SK-MEL-5 (cell line): ENCODE measurements at places on chromosomes 12 and 14.

DNA sequence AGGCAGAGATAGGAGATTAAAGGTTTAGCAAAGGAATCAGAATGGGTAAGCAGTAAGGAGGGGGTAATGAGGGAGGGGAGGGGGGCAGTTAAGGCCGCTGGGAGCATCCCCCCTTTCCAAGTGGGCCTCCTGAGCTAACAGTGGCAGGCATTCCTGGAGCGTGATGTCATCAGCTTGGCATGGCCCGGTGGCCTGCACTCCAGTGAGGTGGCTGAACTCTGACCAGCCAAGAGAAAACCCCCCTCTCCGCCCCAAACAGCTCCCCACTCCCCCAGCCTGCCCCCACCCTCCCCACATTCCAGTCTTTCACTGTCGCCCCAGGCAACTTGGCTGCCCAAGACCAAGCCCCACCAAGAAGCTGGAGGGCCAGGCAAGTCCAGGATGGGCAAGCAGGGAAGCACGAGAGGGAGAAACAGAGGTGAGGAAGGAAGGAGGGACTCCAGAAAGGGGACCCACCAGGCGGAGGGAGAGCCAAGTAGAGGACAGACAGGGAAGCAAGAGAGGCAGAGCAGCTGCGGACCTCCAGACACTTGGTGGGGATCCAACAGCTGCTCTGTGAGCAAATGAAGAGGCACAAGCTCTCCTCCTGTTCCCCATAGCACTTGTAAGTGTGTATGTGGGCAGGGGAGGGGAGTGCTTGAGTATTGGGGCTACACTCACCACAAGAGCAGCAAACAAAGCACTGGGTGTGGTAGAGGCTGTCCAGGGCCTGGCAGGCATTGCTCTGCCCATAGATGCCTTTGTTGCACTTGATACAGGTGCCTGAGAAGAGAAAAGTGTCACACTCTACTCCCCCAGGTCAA lies 4.5 kb downstream of the AJUBA start:
- DNase-seq: no peak

DNA sequence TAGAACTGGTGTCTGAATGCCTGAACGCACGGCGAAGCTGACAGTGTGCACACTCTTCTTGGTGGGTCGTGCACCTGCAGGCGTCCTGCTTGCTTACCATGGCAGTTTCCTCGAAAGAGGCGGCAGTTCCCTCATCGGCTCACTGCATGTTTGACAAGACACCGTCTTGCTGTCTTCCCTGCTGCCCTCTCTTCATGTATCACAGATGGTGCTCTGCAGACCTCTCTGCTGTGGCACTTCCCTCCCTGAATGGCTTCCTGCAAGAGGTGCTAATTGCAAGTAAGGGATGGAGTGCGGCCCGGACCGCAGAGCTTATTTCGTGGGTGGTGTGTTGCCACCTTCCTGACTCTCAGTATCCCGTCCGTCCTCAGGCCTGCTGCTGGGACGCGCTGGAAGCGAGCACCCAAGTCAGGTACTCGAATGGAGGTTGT lies 156.7 kb upstream of the RTL1 start:
- no peak for DNase-seq

DNA sequence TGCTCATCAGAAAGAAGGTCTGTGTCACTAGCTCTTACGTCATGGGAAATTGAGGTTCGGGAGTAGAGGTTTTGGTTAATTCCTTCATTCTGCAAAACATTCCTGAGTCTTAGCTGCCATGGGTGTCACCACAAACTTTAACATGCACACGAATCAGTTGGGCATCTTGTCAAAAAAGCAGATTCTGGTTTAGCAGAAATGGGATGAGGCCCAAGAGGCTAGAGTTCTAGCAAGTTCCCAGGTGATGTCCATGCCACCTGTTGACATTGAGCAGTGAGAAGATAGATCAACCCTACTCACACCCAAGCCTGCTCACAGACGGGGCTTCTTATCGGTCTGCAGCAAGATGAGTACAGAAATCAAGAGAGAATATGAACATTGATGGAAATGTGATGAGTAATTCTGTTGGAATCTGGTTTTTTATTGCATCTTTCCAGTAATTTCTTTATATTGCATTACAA lies 11.7 kb upstream of the RIN3 start:
- DNase-seq: no peak

- peak; percentile 16 for DNase-seq
Measured at GRCh38 chr12:15996254-15996653, 85.1 kb downstream of the DERA start.

- no peak for DNase-seq
Measured at GRCh38 chr14:43087666-43088065, 1419.4 kb downstream of the FSCB start.

- DNase-seq: no peak
Measured at GRCh38 chr14:60861545-60862140, 119.2 kb downstream of the TRMT5 start.

DNA sequence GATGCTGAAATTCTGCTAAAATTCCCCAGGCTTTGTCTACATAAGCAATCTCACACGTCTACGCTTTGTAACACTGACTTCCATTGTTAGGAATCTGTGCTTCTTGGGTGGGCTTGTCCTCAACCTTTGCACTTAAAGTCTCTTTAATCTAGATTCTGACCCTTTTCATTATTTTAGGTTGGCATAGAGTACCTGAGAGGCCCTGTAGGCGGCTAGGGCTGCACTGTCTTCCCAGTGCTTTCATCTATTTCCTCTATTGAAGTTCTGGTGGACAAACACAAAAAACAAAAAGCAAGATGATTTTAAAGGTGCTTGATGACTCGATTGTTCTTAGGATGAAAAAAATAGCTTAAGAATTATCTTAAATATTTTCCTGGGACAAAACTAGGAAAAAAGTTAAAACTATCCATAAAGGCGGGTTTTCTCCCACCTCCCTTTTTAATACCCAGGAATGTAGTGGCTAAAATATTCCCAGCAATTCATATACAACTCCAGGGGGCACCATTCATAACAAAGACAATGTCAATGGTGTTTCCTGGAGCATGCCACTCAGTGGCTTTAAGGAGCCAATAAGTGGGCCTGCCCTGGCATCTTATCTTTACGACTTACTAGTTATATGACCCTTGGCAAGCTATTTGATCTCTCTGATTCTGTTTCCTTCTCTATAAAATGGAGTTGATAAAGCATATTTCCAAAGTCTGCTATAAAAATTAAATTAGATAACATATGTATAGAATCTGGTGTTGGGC lies 197.5 kb downstream of the STXBP6 start:
- DNase-seq: peak; percentile 52

DNA sequence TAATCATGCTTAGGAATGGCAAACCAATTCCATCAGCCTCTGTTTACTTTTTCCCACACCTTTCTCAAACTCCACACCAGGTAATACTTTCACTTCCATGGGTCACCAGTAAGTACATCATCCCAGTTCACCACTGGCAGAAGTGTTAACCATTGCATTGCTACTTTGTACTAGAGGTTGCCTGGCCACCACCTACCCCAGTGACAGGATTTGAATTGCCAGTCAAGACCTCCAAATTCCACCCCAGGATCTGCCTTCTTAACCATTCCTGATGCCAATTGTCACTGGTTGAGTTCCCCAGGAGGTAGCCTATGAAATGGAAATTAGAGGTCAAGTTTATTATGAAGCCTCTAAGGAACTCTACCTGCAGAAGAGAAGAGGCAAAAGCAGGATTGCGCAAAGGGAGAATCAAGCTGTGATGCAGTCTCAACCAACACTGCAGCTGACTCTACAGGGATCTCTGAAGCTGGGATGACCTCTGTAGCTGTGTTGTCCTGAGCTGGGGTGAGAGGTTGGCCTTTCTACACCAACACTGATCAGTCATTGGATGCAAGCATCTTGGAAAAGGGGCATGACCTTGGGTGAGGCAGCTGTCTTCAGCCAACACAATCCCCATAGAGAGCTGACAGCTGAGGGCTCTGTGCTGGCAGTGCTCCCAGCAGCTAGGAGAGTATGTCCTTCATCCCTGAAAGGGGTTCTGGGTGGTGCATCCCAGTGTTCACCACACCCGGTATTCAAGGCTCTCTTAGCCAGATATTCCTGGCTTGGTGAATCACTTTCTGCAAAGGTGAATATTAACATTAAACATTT lies 37.0 kb upstream of the HMGA2 start:
- no peak for DNase-seq

GRCh38 chr14:63875311-63875710 lies 22.5 kb downstream of the SYNE2 start:
- no peak for DNase-seq

- DNase-seq: peak; percentile 46
Measured at GRCh38 chr12:53952871-53953734, 1.6 kb upstream of the HOXC12 start.

- DNase-seq: peak; percentile 51
Measured at GRCh38 chr12:12645485-12645884, 33.8 kb downstream of the CREBL2 start.

GRCh38 chr14:105739331-105740102 lies 213.1 kb downstream of the TMEM121 start:
- no peak for DNase-seq

DNA sequence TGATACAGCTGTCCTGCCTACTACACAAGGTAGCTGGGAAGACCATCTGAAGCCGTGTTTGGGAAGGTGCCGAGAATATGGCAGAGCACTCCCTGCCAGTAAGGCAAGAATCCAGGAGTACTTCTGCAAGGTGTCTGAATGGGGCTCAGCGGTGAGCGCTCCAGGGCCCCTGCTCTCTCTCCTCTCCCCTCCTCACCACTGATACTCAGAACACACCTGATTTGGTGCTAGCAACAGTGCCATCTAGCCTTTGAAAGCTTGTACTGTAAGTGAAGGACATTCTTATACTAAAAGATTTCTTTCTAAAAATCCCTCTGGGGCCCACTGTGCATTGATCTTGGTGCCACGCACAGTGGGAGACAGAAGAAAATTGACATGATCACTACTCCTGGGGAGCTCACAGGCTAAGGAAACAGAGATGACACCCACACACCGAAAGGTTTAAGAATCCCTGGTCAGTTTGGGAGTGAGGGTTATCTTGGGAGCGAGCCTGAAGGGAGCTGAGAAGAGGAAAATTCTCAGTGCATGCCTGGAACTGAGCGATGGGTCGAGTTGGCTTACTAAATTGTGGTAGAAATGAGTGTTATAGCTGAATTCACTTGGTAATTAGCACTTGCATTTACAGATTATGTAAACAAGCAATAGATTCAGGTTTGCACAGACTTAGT lies 216.9 kb downstream of the NTF3 start:
- DNase-seq: peak; percentile 49

DNA sequence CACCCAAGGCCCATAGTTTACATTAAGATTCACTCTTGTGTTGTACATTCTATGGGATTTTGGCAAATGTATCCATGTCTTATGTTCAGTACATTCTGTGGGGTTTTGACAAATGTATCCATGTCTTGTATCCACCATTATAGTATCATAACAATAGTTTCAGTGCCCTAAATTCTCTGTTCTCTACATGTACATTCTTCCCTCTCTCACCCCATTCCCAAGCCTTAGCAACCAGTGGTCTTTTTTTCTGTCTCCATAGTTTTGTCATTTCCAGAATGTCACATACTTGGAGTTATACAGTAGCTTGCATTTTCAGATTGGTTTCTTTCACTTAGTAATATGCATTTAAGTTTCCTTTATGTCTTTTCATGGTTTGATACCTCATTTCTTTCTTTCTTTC lies 6.7 kb downstream of the TOGARAM1 start:
- DNase-seq: no peak

GRCh38 chr12:56350662-56351061 lies 9.2 kb downstream of the STAT2 start:
- no peak for DNase-seq

DNA sequence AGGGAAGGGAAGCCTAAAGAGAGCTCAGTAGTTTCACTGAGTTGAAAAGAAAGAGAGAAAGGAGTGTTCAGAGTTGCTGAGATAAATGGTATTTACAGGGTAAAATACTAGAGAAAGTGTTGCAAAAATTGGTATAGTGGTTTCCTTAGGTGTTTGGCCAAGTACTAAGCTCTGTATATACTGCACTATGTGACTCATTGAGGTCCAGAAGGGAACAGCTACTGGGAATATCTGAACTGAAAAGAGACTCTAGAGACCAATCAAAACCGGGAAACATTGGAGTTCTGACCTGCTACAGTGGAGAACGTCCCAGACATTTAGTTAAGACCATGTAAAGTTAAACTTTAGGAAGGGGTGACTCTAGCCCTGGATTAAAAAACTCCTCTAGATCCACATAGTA lies 42.7 kb upstream of the ALX1 start:
- no peak for DNase-seq

GRCh38 chr12:31105668-31106067 lies 32.0 kb downstream of the DDX11 start:
- no peak for DNase-seq

- DNase-seq: peak; percentile 50
Measured at GRCh38 chr12:109739747-109740693, 26.4 kb downstream of the FAM222A start.

DNA sequence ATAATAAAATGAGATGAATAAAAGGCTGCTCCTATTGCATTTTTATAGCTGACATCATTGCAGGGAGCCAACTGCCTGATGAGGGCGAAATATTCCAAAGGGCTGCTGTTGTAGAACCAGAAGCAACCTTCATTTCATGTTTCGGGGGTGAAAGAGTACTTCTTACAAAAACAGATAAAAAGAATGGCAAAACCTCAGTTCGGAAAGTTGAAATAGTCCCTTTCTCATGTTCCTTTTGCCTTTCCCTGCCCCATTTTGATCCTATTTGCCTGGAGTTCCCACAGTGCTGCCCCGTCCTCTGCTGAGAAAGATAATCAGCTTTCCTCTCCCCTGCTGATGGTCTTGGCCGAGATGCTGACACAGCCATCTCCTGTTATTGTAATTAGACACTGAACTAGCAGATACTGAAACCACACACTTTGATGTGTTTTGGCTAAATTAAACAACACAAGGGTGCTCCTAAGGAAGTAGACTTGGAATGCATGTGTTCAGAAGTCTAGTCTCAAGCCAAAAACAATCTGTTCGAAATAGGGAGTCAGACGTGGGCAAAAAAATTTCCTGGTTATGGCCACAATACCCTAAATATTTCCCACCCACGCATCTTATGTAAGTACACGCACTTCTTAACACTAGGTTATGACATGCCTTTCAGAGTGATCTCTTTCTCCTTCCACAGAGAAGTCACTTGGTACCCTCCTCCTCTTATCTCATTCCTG lies 117.2 kb downstream of the PPM1H start:
- no peak for DNase-seq

- DNase-seq: no peak
Measured at GRCh38 chr12:124493809-124494750, 73.3 kb downstream of the NCOR2 start.

DNA sequence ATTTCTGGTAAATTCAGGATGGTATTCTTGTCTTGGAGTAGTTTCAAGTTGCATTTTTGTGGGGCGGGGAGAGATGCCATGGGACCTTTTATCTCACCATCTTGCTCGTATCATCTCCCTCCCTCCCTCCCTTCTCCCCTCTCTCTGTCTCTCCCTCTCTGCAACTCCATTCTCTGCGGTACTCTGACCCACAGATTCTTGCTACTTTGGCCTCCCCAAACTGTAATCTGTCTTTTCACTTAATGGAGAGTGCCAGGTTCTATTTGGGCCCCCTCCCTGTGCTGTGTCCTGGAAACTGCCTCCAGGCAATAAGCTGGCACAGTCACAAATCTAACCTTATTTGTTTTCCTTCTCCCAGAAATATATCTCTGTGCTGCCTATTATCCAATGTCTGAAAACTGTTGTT lies 175.2 kb downstream of the PAWR start:
- DNase-seq: no peak
